ENCODE measurements at places on chromosomes 7 and 10. TPM values are rescaled to one million over a fixed set of nuclear protein-coding genes. Genes with fewer than 3 reads are reported as not detected.

DNA sequence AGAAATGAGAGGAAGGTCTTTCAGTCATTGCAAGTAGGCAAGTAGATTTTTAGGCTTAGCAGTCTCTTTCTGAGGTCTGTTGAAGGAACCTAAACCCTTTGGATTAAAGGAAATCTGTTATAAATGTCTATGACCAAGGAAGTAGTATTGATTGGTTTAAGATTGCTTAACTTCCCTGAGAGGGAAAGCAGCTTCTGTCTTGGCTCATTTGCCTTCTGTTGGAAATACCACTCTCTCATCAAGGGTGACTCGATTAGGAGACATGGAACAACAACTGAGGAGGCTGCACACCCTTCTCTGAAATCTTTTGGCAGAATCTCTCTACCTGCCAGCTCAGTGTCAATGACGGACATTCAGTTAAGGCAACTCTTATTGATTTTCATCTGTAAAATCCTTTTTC, 282.9 kb downstream of the PRKG1 start:
- DNase-seq = no peak

DNA sequence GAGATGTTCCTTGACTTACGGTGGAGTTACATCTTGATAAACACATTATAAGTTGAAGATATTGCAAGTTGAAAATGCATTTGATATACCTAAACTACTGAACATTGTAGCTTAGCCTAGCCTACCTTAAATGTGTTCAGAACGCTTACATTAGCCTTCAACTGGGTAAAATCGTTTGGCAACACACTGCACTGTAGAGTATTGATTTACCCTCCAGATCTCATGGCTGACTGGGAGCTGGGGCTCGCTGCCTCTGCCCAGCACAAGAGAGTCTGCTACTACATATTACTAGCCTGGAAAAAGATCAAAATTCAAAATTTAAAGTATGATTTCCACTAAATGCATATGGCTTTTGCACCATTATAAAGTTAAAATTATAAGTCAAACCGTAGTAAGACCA, 7.5 kb upstream of the AGR3 start:
- no peak for DNase-seq

DNA sequence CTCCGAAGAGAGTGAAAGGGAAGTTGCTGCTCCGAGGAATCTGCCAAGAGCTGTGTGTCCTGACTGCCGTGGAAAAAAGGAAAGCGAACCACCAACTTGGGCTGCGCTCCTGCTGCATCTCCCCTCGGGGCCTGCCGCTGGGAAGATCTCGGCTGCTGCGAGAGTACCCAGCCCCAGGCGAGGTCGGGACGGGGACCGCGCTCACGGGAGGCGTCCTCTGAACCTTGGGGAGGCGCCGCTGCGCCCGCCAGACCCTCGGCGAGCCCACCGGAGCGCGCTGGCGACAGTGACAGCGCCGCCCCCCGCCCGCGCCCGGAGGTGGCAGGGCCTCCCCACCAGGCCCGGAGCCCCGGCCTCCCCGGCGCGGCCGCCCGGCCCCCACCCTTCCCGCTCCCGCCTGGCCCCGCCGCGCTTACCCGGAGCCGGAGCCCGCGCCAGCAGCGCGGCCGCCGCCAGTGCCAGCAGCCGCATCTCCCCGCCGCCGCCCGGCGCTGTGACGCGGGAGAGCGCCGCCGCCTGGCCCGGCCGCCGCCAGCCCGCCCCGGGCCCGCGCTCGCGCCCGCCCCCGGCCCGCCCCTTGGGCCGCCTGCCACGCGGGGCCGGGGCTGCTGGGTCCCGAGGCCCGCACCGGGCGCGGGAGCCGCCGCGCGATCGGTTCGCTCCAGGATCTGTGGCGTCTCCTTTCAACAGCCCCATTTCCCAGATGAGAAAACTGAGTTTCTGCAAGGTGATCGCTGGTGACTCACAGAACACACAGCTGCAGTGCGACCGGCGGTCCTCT, at the start of gene VSTM4:
TSS of gene VSTM4 (minus strand) at position 508 of the 781 bp plus-strand sequence. CDS start at position 471, 37 bp downstream.
- DNase-seq = peak; percentile 33

GRCh38 chr7:22110881-22111280, 165.2 kb upstream of the CDCA7L start:
- DNase-seq = no peak

- no peak for DNase-seq
Observed at GRCh38 chr7:128206747-128207500, 34.2 kb upstream of the LEP start.

DNA sequence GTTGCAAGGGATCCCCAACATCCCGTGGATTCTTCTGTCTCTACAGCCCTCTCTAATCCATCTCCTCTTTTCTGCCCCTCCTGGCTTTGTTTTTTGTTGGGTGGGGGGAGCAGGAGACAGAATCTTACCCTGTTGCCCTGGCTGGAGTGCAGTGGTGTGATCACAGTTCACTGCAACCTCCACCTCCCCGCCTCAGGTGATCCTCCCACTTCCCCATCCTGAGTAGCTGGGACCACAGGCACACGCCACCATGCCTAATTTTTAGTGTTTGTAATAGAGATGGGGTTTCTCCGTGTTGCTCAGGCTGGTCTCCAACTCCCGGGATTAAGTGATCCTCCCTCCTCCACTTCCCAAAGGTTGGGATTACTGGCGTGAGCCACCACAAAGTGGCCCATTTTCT, 121.8 kb downstream of the MYL10 start:
- DNase-seq = no peak

DNA sequence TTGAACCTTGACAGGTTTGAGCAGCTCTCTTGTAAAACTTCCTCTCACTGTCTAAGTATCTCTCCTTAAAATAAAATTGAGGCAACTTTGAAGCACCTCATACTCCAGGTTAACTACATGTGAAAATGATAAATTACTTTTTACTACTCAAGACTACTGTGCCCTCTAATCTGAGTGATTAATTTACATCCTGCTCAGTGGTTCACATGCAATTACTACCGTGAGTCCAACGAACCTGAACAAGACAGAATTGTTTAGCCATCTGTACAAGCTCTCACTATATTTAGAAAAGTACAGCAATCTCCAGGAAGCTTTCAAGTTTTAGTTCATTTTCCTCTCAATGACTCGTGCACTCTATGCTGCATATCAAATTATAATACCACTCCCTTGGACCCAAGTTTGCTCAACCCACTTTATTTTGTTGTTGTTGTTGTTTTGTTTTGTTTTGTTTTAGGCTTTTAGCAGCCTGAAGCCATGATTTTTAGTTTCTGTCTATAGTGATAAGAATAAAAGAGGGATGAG, 21.2 kb downstream of the PDE1C start:
- no peak for DNase-seq

DNA sequence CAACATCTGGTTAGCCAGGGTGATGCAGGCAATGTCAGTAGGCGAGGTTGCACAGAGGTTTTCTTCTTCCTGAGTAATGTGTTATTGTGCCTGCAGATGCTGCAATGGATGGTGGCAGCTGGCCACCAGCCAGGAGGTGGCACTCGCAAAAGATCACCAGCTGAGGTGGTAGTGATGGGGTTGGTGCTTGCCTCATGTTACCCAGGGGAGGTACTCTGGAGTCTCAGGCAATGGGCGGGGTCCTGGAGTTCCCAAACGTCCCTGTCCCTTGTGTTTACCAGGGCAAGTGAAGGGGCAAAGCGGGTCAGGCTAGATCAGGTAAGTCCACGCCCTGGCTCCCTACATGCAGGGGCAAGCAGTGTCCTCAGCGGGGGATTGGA, 21.1 kb downstream of the CLRN3 start:
- no peak for DNase-seq

LIPF gene
- not detected for total RNA-seq

TMEM229A gene
- total RNA-seq = not detected

AKR1C4 gene
- not detected for total RNA-seq

Measured in fibroblast of lung (primary cell).